ENCODE measurements at places on chromosomes 3 and 15.

GRCh38 chr3:185960522-185961288, 22.9 kb upstream of the TRA2B start:
- DNase-seq: no peak

DNA sequence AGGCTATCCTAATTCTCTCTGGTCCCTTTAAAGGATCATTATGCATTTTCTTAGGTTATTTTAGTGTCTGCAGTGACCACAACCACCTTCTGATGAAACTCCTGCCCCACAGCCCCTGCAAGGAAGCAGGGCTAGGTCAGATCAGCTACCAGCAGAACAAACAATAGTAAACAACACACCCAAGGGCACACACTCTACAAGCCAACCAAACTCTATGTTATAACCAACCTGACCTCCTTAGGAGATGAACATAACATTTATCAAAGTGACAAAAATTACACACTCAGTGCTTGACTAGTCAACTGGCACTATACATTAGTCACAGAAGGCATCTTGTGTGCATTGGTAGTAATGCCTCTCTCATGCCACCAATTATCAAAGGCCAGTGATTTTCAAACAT, 17.3 kb downstream of the DENND6A start:
- DNase-seq: no peak

DNA sequence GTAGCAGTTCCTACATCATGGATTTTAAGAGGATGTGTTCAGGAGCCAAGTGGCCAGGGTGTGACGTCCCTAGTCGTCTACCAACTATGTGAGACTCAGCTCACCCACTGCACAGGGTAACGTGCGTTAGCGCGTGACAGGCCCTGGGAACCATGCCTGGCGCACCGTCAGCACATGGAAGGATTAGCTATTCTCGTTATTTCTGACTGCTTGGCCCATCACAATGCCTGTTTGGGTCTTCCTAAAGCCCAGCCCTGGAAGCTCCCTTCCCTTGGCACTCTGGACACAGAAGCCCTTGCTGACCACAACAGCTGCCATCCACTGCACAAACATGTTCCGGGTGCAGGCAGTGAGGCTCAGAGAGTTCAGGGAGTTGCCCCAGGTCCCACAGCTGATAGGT, 91.0 kb upstream of the RPL32 start:
- no peak for DNase-seq

DNA sequence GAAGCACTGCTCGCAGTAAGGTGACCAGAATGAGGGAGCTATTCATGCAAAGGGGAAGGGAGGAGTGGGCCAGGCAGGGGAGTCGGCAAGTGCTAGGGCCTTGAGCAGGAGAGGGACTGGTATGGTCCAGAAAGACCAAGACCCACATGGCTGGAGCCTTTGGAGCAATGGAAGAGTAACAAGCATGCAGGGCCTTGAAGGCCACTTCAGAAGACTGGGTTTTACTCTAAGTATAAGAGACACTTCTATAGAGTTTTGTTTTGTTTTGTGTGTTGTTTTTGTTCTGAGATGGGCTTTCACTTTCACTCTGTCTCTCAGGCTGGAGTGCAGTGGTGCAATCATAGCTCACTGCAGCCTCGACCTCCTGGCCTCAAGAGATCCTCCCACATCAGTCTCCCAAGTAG, 42.0 kb downstream of the BFSP2 start:
- DNase-seq: no peak

DNA sequence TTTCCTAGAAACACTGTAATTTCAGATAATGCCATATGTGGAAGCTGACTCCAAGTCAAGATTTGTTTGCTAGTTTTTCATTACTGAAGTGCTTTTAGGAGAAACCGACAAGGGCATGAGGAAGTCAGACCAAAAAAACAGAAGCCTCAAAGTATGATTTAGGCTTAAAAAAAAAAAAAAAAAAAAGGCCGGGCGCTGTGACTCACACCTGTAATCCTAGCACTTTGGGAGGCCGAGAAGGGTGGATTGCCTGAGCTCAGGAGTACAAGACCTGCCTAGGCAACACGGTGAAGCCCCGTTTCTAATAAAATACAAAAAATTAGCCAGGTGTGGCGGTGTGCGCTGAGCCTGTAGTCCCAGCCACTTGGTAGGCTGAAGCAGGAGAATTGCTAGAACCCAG, 11.6 kb downstream of the RPL15 start:
- DNase-seq: no peak

- DNase-seq: no peak
These were observed 66.9 kb downstream of the MTHFS start for GRCh38 chr15:79829950-79830349.

GRCh38 chr3:148062590-148062989, 635.1 kb upstream of the AGTR1 start:
- DNase-seq: no peak

DNA sequence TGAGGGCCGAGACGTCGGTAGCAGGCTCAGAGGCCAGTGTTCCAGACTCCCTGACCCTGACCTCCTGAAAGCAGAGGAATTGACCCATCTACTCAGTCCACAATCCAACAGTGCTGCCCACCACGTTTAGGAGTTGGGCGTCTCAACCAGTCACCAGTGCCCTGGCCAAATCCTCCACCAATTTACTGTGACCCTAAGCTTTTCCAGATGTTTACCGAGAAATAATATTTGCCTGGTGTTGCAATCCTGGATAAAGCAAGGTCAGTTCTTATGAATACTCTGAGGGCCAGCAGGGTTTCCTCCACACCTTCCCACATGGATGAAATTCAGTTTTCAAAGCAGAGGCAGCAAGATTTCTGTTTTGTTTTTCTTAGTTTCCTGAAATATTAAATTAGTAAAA, 7.5 kb upstream of the APOD start:
- DNase-seq: no peak

DNA sequence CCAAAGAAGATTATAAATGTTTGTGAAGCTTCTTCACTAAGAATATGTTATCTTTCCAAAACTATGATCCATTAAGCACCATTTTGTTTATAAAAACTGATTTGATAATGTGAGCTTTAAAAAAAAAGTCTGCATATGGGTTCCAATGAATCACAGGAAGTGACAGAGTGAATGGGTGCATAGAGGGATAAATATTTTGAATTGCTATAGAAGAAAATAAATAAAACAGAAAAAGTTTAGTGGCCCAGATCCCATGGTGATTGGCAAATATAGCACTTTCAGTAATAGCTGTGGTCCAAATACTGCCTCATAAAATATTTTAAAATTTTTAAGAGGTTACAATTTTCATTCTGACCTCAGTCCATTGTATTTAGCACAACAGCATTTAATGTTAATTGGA, 19.2 kb downstream of the CPA3 start:
- no peak for DNase-seq

DNA sequence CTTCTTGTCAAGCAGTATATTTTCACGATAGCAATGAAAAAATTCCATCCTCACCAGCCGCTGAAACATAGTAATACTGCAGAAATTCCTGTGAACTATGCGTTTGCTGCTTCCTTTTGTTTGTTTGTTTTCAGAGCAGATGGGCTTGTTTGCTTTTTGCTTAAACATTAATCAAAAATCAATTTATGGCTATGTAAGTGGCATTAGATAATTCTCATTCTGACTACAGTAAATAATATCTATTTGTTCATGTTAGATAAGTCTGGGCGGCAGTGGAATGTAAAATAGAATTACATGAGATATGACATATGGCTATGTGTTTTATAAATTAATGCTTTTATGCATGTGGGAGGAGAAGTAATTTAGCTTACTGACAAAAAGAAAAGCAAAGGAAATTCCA, 163.7 kb downstream of the PGPEP1L start:
- DNase-seq: no peak

DNA sequence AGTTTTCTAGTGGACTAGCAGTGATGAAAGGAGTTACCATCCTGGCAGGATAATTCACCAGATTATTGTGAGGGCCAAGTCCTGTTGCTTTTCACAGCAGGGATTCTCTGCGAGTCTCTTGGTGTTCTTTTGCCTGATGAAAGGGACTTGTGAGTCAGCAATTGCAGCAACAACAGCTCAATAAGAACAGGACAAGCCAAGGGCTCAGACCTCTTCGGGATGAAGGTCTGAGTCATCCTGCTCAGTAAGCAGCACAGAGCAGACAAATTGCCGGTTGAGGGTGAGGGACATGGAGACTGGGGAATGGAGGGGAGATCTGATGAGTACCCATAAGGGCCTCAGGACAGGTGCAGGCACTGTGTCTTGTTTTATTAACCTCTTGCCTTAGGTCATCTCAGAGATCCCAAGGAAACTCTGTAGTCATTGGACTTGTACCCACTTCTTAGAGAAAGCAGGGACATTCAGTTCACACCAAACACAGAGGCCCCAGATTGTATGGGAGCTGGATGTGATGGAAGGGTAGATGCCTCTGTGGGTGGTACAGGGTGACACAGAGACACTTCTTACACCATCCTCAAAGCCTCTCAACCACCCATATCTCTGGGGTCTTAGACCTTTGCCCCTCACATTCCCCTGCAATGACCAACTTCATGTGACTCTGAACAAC, 173.8 kb upstream of the TLE3 start:
- no peak for DNase-seq

- no peak for DNase-seq
These were observed 4.0 kb downstream of the C3orf52 start for GRCh38 chr3:112089956-112090886.

GRCh38 chr3:5317557-5317956, 130.1 kb downstream of the EDEM1 start:
- no peak for DNase-seq

GRCh38 chr15:46892621-46893160, 824.6 kb upstream of the SEMA6D start:
- DNase-seq: no peak

DNA sequence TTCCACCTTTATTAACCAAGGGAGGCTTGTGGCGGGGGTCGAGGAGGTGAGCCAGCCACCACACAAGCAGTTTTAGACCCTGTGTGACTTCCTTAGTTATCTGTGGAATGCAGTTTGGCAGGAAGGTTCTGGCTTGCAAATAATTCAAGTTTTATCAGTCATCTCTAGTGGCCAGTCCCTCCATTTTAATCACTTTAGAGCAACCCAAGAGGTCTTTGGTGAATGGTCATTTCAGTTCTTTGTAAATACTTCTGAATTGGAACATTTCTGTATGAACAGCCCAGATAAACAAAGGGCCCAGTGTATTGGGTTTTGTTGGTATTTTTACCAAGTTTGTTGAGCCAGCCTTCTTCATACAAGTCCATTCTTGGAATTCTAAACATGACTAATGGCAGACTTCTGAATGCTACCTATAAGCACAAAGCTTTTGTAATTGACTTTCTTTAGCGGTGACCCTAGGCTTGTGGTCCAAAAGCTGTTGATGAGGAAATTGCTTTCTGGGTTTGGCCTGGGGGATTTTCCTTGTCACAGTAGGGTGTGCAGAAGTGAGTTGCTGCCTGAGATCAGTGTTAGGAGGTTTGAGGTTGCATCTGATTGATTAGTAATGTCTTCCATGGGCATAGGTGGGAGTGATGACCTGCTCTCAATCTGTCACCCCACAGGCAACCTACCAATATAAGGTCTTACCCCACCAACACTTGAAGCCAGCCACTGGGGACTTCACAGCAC, 193.3 kb upstream of the TOPAZ1 start:
- DNase-seq: no peak

GRCh38 chr3:97830638-97831037, 8.8 kb downstream of the CRYBG3 start:
- no peak for DNase-seq

DNA sequence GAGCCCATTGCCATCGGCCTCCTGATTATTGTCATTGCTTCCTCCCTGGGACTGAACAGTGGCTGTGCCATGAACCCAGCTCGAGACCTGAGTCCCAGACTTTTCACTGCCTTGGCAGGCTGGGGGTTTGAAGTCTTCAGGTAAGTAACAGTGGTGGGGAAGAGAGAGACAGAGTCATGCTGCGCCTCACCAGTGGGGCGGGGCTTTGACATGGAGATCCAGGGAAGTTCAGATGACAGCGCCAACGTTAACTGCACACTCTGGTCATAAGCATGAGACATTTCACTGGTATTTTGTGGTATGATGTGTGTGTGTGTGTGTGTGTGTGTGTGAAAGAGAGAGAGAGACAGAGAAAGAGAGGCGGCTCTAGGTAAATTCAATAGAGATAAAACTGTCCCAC, 41.0 kb downstream of the AQP9 start:
- no peak for DNase-seq

DNA sequence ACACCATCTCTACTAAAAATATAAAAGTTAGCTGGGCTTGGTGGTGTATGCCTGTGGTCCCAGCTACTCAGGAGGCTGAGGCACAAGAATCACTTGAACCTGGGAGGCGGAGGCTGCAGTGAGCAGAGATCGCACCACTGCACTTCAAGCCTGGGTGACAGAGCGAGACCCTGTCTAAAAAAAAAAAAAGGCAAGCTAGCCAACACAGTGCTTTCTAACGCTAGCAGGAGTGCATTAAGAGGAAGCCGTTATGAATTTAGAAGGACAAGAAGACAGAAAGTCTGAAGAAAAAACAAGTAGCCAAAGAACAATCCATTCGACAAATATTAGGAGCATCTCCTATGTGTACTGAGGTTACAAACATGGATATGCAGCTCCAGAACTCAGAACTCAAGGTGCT, 28.6 kb downstream of the BHLHE40 start:
- DNase-seq: no peak

- peak; percentile 12 for DNase-seq
These were observed 53.0 kb upstream of the GSK3B start for GRCh38 chr3:120147072-120147871.

GRCh38 chr15:41018534-41018933, 65.3 kb downstream of the CHAC1 start:
- no peak for DNase-seq

GRCh38 chr3:194019398-194020165, 116.4 kb upstream of the HES1 start:
- DNase-seq: no peak

DNA sequence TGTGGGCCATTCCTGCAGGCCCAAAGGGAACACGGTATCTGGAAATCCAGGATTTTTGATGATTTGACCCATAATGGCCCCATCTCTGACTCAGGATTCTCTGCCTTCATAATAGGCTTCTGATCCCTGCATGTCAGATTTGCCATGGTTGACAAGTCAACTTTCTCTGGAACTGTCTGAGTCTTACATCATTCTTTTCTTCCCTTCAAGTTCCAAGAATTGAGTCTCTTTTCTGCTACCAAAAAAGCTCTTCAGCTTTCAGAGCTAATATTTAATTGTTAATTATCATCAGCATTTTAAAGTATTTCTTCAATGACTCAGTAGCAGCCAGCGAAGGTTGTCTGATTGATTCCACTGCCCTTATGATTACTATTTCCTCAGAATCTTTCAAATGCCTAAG, 244.4 kb upstream of the COL8A1 start:
- no peak for DNase-seq

DNA sequence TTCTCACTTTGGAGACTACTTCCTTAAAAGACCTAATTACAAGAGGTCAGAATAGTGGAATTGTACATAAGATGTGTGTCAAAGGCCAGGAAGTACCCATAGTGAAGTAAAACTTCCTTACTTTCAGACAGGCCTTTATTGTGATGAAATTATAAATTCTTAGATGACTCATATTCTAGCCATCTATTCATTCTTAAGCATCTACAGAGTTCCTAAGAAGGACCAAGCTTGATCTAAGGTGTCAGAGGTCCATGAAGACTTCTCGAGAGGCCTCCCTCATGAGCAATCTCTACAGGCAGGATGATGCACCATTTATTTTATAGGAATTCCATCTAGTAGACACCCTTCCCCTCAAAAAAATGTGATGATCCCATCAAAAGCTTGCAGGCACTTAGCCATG, 493.3 kb downstream of the MAGI1 start:
- DNase-seq: no peak

All from activated T-helper 1 cell treated with anti-CD3 and anti-CD28 coated beads, Interleukin-2, amount 50 U/mL, for 16 hours (primary cell).